CD4-positive, CD25-positive, alpha-beta regulatory T cell (primary cell): ENCODE measurements at places on chromosomes 16 and 17.

GRCh38 chr17:32490101-32490482, 3.3 kb downstream of the CDK5R1 start:
- DNase-seq: no peak

GRCh38 chr17:4643676-4644075, 2.2 kb upstream of the ALOX15 start:
- DNase-seq: no peak

DNA sequence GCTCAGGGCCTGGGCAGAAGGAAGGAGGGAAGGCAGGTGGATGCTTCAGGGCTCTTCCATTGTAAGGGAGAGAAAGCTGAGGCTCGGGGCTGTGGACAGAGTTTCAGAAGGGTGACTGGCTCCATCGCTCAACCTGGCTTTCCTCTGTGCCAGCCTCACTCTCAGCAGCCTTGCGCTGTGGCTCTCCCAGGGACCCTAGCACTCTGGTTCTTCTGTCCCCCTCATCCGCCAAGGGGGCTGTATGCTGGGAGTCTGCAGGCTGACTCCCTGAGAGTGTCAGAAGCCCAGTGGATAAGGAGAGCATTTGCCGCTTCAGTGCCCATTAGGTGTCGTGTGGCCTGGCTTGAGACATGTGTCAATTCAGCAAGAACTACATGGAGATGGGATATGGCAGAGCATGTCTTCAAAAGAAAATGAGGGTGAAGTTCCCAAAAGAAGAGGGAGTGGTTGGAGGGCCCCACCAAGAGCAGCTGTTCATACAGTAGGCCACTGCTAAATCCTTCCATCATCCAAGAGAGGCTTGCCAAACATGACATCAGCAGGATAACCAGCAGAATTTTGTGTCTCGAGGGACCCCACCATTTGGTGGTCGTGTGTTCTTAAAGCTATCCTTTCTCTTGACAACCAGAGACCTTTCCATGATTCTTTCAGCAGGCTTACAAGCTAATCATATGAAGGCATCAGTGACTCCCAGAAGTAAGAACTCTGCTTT, 148.2 kb downstream of the IRX5 start:
- no peak for DNase-seq

DNA sequence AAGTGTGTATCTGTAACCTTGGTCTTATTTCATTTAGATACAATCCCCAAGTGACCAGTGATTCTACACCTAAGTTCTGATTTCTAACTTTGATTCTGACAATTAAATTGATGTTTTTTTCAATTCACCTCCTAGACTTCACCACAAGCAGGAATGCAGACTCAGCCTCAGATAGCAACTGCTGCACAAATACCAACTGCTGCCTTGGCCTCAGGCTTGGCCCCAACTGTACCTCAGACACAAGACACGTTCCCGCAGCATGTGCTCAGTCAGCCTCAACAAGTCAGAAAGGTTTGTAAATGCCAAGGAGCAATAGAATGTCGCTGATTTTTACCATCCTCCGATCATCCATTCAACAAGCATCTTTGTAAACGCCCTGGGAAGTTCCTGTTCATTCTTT, 177.7 kb downstream of the MRTFB start:
- DNase-seq: no peak

DNA sequence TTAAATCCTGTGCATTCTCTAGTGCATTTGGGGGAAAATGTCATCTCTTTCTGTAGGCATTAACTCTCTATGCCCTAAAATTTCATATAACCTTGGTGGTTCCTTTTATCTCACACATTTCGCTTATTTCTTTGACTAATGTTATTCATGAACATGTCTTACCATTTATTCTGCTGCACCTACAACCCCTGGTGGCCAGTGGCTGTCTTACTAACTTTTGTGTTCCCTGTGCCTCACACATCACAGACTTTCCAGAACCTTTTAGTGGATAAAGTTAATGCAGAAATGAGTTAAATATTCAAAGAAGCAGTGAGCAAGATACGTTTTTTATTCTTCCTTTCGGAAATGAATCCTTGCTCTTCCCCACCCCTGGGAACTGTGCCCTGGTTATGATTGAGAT, 111.9 kb downstream of the CDH13 start:
- DNase-seq: no peak

- DNase-seq: no peak
These were observed 45.8 kb upstream of the CIBAR2 start for GRCh38 chr16:85157813-85158742.

DNA sequence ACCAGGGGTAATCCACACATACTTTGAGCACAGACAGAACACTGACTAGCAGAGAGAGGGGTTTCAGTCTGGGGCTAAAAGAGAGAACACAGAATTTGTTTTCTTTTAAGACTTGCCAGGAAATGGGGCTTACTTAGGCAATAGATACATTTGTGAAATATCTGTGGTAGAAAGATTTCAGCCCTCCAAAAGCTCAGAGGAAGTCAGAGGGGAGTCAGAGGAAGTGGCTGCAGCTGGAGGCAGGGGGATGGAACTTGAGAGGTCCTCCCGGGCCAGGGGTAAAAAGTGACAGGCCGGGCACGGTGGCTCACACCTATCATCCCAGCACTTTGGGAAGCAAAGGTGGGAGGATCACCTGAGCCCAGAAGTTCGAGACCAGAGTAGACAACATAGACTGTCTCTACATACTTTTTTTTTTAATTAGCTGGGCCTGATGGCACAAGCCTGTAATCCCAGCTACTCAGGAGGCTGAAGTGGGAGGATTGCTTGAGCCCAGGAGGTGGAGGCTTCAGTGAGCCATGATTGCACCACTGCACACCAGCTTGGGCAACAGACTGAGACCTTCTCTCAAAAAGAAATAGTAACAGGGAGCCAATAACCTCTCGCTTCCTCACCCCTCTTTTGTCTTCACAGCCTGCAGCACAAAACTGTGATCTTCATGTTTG, 49.9 kb downstream of the NLRC5 start:
- DNase-seq: peak; percentile 81
